Activated naive CD8-positive, alpha-beta T cell treated with anti-CD3 and anti-CD28 coated beads for 36 hours (primary cell): ENCODE measurements at places on chromosomes 6 and 20. TPM values are rescaled to one million over a fixed set of nuclear protein-coding genes. Genes with fewer than 3 reads are reported as not detected.

The LY86 gene
- total RNA-seq = 1.3 TPM

The EDN3 gene
- not detected for total RNA-seq

The LZTS3 gene
- 1.6 TPM for total RNA-seq

The DEFB124 gene
- not detected for total RNA-seq

- H3K27ac ChIP-seq = no peak overlapping the region
- DNase-seq = no peak
- no peaks in the 10 kb centered on the region for H3K27me3 ChIP-seq
- peaks cover 17% of the 10 kb centered on the region for H3K36me3 ChIP-seq
Measured at GRCh38 chr6:100612094-100612493, 147.4 kb upstream of the SIM1 start.

DNA sequence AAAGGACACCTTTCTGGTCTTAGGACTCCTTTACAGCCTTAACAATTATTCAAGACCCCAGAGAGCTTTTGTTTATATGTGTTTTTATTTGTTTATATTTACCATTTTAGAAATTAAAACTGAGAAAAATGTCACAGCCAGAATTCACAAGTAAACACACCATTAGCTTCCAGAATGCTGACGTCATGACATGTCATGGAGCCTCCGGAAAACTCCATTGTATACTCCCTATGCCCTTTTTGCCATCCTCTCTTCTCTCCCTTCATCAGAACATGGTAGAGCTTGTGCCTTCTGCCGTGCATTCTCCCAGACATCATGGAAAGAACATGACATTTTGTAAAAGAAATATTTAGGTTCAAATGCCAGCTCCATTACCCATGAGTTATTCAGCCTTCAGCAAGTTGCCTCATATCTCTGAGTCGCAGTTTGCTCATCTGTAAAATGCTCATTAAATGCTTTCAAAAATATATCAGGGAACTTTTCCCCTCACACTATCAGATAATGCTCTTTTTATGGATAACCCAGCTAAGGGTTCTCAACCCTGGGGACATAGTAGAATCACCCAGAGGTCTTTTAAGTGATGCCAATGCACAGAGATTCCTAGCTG, 27.8 kb downstream of the TNFAIP3 start:
- H3K36me3 ChIP-seq = peaks cover 2% of the 10 kb centered on the region
- no peak overlapping the region for H3K4me3 ChIP-seq
- no peak for DNase-seq
- no peaks in the 10 kb centered on the region for H3K27me3 ChIP-seq
- H3K4me1 ChIP-seq = peaks cover 19% of the 10 kb centered on the region
- no peak overlapping the region for H3K27ac ChIP-seq

DNA sequence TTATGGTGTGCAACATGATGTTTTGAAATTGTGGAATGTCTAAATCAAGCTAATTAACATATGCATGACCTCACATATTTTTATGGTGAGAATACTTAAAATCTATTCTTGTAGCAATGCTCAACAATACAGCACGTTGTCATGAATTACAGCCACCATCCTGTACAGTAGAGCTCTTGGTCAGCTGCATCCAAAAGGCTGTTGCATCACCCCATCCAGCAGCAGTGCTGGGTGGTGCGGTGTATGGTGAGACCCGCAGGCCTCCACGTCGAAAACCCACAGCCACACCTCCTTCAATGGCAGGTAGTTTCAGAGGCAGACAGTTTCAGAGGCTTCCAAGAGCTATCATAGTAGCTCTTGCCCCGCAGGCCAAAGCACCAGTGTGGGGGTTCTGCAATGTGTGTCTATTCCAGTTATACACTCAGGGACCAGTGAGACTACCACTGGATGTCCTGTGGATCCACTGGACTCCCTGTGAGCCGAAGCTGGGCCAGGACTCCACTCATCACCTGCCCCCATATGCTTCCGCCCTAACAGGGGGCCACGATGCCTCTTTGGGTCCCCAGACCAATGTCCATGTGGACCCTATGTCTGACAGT, 23.4 kb downstream of the PACSIN1 start:
- H3K27me3 ChIP-seq = no peaks in the 10 kb centered on the region
- H3K4me3 ChIP-seq = no peak overlapping the region
- no peak overlapping the region for H3K27ac ChIP-seq
- H3K36me3 ChIP-seq = no peaks in the 10 kb centered on the region

DNA sequence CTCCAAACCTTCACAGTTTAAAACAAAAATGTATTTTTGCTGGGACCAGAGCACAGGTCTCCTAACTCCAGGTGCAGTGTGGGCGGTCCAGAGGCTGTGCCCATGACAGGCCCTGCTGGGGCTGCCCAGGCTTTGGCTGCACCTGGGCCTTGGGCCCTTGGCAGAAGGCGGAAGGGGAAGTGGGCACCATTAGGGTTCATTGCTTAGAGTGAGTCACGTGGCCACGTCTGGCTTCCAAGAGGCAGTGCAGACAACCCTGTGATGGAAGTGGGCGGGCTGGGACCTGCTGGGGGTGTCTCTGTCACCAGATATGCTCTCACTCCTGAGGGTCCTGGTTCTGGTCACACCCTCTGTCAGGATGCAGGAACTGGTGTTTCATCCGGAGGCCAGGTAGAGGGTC, 302.2 kb downstream of the QKI start:
- peaks cover 5% of the 10 kb centered on the region for H3K4me1 ChIP-seq
- no peak overlapping the region for H3K27ac ChIP-seq
- peaks cover 9% of the 10 kb centered on the region for H3K27me3 ChIP-seq
- DNase-seq = no peak

GRCh38 chr6:158817728-158818580, 1.2 kb downstream of the EZR start:
- no peaks in the 10 kb centered on the region for H3K27me3 ChIP-seq
- DNase-seq = peak; percentile 84
- H3K27ac ChIP-seq = peak overlapping the region; percentile 94
- peak overlapping the region; percentile 99 for H3K4me3 ChIP-seq
- H3K36me3 ChIP-seq = peaks cover 54% of the 10 kb centered on the region
- H3K4me1 ChIP-seq = peaks cover 45% of the 10 kb centered on the region

- H3K27ac ChIP-seq = no peak overlapping the region
- peaks cover 23% of the 10 kb centered on the region for H3K27me3 ChIP-seq
- peaks cover 10% of the 10 kb centered on the region for H3K4me1 ChIP-seq
Measured at GRCh38 chr6:152463164-152463563, 174.0 kb downstream of the SYNE1 start.

GRCh38 chr6:135419162-135419561, 78.4 kb downstream of the AHI1 start:
- H3K27ac ChIP-seq = no peak overlapping the region
- no peak for DNase-seq
- peaks cover 11% of the 10 kb centered on the region for H3K36me3 ChIP-seq
- H3K4me1 ChIP-seq = peaks cover 2% of the 10 kb centered on the region

- no peak overlapping the region for H3K27ac ChIP-seq
- no peaks in the 10 kb centered on the region for H3K27me3 ChIP-seq
- no peak for DNase-seq
Measured at GRCh38 chr6:82240186-82240585, 7.4 kb downstream of the IBTK start.

- no peak overlapping the region for H3K27ac ChIP-seq
- H3K4me1 ChIP-seq = peaks cover 6% of the 10 kb centered on the region
- H3K36me3 ChIP-seq = no peaks in the 10 kb centered on the region
- H3K4me3 ChIP-seq = no peak overlapping the region
Measured at GRCh38 chr6:52557389-52558265, 19.2 kb downstream of the TRAM2 start.

DNA sequence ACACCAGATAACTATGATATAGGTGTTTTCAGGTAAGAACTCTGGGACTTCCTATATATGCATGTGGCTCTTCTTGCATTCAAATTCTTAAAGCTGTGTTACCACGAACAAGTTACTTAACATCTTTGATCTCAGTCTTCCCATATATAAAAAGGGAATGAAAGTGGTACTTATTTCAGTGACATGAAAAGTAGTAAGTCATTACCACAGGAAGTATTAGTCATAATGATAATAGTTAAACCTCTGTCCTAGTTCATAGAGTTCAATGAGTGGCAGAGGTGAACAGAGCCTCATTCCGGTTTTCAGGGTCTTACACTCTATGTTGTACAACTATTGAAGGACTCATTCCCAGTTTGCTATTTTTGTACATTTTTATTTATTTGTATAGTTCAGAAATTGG, 237.0 kb downstream of the NKAIN2 start:
- no peak for DNase-seq
- no peaks in the 10 kb centered on the region for H3K4me1 ChIP-seq
- no peaks in the 10 kb centered on the region for H3K36me3 ChIP-seq

DNA sequence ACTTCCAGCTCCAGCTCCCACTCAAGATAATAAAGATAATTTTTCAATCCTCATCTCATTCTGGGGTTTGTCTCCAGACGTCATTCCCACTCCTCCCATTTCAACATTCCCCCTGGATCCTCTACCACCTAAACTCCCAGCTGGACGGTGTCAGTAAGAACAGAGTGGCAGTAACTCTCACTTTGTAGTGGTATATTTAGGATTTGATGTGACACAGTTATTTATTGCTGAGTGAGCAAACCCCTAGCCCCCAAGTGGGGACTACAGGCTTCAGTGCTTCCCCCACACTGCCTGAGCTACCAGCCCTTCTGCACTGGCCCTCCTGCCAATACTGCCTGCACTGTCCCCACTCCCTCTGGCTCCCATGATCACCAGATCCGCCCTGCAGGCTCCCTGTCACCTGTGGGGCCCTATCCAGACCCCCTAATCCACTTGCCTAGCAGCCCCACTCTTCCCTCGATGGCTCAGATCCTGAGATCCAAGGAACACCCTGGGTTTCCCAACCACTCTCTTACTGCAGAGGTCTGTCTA, 2.4 kb downstream of the C6orf47 start:
- H3K27me3 ChIP-seq = no peaks in the 10 kb centered on the region
- peak overlapping the region; percentile 97 for H3K4me3 ChIP-seq
- peak overlapping the region; percentile 64 for H3K27ac ChIP-seq
- peaks cover 54% of the 10 kb centered on the region for H3K36me3 ChIP-seq

GRCh38 chr6:169944061-169944337, 192.6 kb downstream of the ERMARD start:
- DNase-seq = no peak
- H3K4me1 ChIP-seq = peaks cover 10% of the 10 kb centered on the region
- peaks cover 14% of the 10 kb centered on the region for H3K27me3 ChIP-seq
- no peak overlapping the region for H3K4me3 ChIP-seq

- H3K27ac ChIP-seq = no peak overlapping the region
- peaks cover 4% of the 10 kb centered on the region for H3K27me3 ChIP-seq
- H3K4me1 ChIP-seq = no peaks in the 10 kb centered on the region
- H3K4me3 ChIP-seq = no peak overlapping the region
Measured at GRCh38 chr20:2602746-2603145, 49.7 kb upstream of the NOP56 start.

DNA sequence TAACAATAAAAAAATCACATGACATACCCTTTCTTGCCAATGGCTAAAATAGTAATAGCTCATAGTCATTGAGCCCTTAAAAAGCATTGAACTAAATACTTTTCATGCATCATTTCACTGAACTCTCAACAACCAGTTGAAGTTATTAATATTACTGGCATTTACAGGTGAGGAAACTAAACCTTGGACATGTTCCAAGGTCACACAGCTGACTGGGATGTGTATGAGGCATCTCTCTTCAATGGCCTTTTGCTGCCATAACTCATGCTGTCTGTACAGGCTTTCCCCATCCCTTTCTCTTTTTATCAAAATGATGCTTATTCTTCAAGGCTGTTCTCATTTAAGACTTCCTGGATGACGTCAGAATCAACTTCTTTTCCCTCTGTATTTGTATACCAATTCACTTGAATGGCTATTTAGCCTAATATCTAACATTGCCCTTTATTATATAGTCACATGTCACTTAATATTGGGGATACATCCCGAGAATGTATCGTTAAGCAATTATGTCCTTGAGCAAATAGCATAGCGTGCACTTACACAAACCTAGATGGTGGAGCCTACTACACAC, 476.4 kb downstream of the KIF16B start:
- H3K27me3 ChIP-seq = no peaks in the 10 kb centered on the region
- no peaks in the 10 kb centered on the region for H3K4me1 ChIP-seq
- no peaks in the 10 kb centered on the region for H3K36me3 ChIP-seq
- no peak for DNase-seq
- H3K27ac ChIP-seq = no peak overlapping the region
- no peak overlapping the region for H3K4me3 ChIP-seq

DNA sequence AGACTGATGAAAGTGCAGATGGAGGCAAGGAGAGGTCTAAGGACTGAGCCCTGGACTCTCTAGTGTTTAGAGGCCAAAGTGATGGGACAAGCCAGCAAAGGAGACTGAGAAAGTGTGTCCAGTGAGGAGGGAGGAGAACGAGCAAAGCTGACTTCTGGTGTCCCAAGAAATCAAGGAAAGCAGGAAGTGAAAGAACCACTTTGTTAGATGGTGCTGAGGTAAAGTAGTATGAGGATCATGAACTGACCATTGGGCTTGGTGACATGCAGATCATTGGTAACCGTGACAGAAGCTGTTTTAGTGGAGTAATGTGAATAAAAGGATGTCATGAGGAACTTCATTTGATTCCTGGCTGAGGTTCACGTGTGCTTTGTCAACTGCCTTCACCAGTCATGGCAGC, 108.4 kb downstream of the SLX4IP start:
- peaks cover 1% of the 10 kb centered on the region for H3K36me3 ChIP-seq
- H3K4me1 ChIP-seq = peaks cover 25% of the 10 kb centered on the region
- no peak overlapping the region for H3K27ac ChIP-seq
- DNase-seq = no peak
- no peak overlapping the region for H3K4me3 ChIP-seq
- H3K27me3 ChIP-seq = no peaks in the 10 kb centered on the region

GRCh38 chr20:18256440-18257090, 31.8 kb upstream of the ZNF133 start:
- no peaks in the 10 kb centered on the region for H3K36me3 ChIP-seq
- no peaks in the 10 kb centered on the region for H3K4me1 ChIP-seq
- DNase-seq = no peak
- H3K4me3 ChIP-seq = no peak overlapping the region

DNA sequence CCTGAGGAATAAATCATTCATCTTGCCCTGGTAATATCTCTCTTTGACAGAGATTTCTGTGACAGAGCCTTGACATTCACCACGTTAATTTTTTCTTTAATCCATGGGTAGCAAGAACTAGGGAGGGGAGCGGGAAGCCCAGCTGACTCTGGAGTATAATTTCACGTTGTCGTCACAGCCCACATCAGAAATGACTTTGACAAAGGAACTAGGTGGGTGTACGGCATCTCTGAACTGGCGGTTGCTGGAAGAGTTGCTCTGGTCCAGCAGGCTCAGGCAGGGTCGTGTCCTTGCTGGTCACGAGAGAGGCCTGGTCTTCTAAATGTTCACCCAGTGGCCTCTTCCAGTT, 397.1 kb upstream of the CNR1 start:
- H3K4me3 ChIP-seq = no peak overlapping the region
- H3K27me3 ChIP-seq = peaks cover 4% of the 10 kb centered on the region
- no peak for DNase-seq
- H3K27ac ChIP-seq = no peak overlapping the region
- no peaks in the 10 kb centered on the region for H3K36me3 ChIP-seq
- no peaks in the 10 kb centered on the region for H3K4me1 ChIP-seq
